Activated T-helper 1 cell treated with anti-CD3 and anti-CD28 coated beads, Interleukin-12 subunit alpha, Interleukin-12 subunit beta, Interleukin-2, Interleukin-4 antibody, amounts not matched to agents 30 ng/mL and 10 ng/mL and 1 ng/mL, durations not matched to agents 14 hours and 24 hours and 36 hours (primary cell): ENCODE measurements at places on chromosomes 3 and 15.
A peak's percentile ranks its signal among the peaks of the same experiment; 100 is the strongest.

DNA sequence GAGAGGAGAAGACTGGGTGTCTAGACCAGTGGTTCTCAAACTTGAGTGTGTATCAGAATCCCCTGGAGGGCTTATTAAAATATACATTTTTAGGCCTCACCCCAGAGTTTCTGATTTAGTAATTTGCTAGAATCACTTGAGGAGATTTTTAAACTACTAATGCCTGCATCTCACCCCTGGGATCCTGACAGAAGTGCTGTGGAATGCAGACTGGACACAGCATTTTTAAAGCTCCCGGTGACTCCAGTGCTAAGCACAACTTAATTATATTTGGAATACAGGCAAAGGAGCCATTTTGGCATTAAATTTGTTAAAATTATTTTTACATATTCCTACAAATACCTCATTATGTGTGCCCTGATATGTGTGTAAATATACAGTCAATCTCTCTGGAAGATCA is 26.7 kb upstream of the COL6A6 start:
- DNase-seq, result no peak

- peak; percentile 29 for DNase-seq
Measured at GRCh38 chr15:85702321-85703101, 92.2 kb downstream of the KLHL25 start.

- no peak for DNase-seq
Measured at GRCh38 chr3:128504533-128504915, 11.5 kb upstream of the GATA2 start.

DNA sequence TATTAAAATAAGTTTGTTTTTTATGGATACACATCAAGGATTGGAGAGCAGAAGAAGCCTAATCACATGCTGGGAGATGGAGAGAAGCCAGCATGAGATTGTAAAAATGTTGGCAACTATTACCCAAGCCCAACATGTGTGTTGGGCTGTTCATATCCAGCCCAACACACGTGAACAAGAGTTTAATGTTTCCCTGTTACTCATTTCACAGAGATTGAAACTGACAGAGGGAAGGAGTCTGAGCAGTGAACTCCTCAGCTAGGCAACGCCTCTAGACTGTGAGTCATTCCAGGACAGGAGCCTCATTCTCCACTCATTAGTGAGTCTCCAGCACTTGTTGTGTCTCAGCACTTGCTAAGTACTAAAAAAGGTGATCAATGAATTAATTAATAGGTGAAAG is 43.2 kb upstream of the CMSS1 start:
- DNase-seq, result no peak

- no peak for DNase-seq
Measured at GRCh38 chr3:193016437-193016901, 98.8 kb upstream of the MB21D2 start.

DNA sequence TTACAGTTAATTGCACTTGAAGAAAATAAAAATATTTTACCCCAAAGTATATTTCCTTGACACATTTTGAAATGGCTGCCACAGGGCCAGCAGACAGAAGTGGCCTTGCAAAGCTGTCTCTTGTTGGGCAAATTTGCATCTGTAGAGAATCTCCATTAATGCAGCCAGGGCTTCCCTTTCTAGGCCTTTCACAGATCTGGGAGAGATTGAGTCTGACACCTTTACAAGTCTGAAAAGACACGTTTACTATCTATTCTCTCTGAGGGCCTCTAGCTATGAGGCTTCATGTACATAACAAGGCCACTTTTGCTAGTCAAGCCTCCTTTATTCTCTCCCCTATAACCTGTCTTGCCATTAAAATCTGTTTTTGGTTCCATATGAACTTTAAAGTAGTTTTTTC is 135.9 kb downstream of the ANO10 start:
- DNase-seq, result no peak

DNA sequence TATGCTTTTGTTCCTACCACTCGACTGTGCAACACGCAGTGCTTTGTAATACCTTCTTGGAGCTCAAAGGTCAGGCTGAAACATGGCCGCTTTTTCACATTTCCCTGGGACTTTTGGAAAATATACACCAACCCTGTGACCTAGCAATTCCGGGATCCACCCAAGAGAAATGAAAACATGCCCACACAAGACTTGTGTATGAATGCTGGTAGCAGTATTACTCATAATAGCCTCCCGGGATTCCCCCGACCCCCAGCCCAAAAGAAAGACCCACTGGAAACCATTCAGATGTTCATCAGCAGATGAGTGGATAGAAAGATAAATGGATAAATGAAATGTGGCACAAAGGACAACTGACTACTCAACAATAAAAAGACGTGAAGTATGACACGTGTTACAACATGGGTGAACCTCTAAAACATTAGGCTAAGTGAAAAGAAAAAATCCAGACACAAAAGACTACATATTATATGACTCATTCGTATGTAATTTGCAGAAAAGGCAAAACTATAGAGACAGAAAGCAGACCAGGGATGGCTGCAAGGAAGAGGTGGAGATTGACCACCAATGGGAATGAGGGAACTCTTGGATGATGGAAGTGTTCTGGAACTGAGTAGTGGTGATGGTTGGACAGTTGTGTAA is 104.1 kb downstream of the PGPEP1L start:
- DNase-seq, result no peak

DNA sequence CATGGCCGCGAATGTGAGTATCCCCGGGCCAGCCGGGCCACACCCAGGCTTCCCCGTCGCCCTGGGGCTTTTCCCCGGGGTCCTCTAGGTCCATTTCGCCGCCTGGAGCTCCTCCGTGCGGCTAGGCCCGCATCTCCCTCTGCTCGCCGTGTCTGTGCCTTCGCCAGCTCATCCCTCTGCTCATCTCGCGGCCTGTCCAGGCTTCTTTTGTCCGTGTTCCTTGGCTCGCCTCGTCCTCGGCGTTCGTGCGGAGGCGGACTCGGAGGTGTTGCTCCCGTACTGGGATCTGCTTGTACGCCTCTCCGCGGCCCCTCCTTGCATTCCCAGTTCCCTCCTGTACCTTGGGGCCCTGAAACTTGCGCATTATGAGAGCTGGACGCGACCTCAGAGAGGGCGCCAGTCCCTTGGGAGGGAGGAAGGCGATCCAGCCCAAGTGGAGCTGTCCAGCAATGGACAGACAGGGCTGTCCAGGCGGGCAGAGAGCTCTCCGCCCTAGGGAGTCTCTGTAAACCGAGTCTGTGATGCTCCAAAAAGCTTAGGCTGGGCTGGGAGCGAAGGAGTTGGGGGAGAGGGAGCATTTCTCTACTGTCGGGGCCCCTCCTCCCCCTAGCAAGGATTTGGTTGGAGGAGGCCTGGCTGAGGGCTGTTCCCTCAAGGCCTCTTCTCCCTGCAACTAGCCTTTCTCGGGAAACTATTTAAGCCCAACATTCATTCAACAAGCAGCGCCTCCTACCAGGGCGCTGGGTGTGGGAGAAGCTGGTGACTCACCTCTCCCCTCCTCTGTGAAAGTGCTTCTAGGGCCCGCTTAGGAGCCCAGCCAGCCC is 553 bp downstream of the TMEM43 start:
- DNase-seq, result peak; percentile 44

- no peak for DNase-seq
Measured at GRCh38 chr3:17182166-17182565, 297.4 kb downstream of the PLCL2 start.

DNA sequence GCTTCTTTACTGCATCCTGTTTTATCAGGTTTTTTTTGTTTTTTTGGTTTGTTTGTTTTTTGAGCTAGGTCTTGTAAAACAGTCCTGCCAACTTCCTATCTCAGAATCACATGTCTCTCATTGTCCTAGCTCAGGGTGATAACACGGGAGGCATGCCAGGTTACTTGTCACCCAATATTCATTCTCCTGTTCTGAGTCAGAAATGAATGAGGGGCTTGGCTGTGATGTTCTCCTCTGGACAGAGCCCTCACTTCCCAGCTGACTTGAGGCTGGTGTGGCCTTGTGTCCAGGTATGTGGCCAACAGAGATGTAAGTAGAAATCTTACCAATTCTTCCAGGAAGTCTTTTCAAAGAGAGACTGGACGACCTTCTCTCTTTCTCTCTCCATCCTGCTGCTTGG is 317.0 kb downstream of the GABRB3 start:
- no peak for DNase-seq

GRCh38 chr15:71697236-71697635 is 113.1 kb upstream of the NR2E3 start:
- no peak for DNase-seq

GRCh38 chr3:55245351-55245750 is 241.8 kb downstream of the WNT5A start:
- DNase-seq, result no peak

DNA sequence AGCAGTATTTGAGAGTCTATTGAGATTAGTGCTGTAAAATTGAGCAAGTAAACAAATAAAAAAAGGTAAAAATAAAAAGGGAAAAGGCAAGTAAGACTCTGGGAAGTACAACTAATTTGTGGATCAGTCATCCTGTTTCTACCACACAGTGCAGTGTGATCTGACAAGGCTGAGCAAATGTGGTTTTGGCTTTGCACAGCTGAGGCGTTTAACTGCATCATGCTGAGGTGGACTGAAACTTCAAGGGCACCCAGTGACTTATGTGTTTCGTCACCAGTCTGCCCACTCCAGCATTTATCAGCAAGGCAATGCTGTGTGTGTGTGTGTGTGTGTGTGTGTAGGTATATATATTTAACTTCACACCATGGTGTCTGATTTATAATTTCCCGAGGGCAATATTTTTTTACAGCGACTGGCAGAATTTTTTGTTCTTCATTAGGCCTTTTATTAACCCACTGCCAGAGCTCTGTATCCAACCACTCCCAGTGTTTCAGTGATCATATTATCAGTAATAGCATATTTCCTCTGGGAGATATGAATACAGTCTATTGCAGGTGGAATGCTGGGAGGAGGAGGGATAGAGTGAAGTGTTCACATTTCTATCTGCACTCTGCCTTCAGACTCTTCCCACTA is 131.5 kb upstream of the SATB1 start:
- DNase-seq, result peak; percentile 71

DNA sequence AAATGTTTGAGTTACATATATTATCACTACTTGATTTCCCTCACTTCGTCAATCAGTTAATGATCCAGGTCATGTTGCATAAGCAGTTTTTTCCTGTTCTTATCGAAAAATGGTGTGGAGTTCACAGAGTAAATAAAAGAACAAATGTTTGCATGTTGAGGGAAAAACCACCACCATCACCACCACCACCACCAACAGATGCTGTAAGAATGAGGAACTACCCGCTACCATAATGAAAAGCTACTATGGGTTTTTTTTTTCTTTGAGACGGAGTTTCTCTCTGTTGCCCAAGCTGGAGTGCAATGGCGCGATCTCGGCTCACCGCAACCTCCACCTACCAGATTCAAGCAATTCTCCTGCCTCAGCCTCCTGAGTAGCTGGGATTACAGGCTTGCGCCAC is 27.6 kb downstream of the RUBCN start:
- DNase-seq, result no peak
